ENCODE measurements at places on chromosomes 3 and 15.
A peak's percentile ranks its signal among the peaks of the same experiment; 100 is the strongest.

DNA sequence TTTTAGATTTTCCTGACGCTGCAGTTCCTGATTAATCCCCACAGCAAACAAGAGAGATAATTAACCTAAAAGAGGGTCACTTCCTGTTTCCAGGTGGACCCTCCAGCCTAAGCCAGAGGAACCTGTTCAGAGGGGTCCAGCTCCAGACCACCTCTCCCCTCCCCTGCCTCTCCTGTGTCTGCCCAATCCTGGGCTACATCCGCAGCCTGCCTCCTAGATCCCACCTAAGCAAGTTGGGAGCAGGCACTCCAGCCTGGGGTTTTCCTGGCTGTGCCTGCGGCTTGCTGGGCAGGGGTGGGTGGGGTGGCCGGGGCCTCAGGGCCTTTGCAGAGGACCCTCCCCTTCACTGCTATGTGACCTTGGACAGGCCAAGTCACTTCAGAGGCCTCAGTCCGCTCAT is 178.6 kb upstream of the LINGO1 start:
- DNase-seq, result no peak

DNA sequence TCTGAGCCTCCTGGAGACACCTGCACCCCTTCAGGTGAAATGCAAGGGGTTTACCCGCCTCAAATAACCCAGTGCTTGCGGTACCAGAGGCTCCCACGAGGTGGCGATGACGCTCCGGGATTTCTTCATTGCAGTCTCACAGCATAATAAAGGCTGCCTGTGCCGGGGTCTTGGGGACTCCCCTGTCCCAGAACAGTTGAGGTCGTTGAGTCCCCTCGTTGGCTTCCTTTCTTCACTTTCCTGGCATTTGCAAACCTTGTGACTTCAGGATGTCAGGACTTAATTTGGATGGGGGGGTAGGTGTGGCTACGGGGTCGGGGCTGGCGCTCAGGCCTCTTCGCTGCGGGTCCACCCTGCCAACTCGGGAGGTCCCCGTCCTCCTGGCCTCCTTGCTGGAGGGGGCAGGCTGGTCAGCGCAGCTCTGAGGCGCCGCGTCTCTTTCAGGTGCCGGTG is 1.3 kb downstream of the GNAT1 start:
- DNase-seq, result peak; percentile 80

- DNase-seq, result no peak
These were observed 172.0 kb upstream of the CD96 start for GRCh38 chr3:111369958-111370357.

DNA sequence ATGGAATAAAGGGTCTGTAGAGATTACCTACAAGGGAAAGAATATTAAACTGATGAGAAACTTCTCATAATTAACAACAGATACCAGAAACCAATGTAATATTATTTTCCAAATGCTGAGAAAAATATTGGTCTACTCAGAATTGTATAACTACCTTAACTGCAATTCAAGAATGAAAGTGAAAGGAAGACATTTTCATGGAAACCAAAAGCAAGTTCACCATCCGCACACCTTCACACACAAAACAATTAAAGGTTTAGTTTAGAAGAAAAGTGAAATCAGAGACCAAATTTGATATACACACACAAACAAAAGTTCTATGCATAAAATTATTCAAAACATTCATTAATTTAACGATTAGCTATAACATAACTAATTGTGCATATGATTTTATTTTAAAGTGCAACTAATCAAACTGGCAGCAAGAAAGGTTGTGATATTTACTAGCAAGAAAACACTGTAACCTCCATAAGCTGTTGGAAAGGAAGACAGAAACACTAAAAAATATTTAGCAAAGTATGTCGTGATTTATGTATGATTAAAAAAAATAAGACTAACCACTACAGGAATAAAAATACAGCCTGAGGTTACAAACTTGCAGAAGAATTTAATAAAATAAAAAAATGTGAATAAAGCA is 395.5 kb downstream of the FGF12 start:
- no peak for DNase-seq

DNA sequence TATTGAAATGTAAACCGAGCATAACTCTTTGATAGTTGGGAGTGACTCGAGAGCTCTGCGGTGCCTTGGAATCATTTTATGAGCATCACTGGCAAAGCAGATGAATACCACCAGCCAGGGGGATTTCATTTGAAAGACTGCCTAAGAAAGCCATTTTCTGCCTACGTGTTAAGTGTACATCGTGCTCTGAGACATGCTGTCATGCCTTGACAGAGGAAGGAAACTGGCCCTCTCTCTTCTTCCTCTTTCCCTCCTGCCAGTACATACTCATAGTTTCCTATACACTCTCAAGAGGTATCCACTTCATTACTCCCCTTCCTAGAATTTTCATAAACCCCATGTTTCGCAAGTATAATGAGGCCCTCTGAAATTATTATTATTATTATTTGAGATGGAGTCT is 8.8 kb downstream of the BCL2A1 start:
- DNase-seq, result no peak

DNA sequence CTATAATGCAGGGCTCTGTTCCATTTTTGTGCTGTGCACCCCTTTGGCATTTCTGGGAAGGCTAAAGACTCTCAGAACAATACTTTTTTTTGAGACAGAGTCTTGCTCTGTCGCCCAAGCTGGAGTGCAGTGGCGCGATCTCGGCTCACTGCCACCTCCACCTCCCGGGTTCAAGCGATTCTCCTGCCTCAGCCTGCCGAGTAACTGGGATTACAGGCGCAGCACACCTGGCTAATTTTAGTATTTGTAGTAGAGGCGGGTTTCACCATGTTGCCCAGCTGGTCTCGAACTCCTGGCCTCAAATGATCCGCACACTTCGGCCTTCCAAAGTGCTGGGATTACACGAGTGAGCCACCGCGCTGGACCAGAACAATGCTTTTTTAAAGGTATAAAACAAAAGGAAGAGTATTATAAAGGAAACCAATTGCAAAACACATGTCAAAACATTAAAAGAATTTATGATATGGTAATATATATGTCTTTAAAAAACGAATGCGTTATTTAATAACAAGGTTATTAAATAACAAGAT is 999 bp downstream of the SQOR start:
- DNase-seq, result no peak

GRCh38 chr3:139477710-139478640 is 1.7 kb upstream of the RBP2 start:
- DNase-seq, result no peak

- no peak for DNase-seq
These were observed 51.0 kb downstream of the NKIRAS1 start for GRCh38 chr3:23865595-23866396.

DNA sequence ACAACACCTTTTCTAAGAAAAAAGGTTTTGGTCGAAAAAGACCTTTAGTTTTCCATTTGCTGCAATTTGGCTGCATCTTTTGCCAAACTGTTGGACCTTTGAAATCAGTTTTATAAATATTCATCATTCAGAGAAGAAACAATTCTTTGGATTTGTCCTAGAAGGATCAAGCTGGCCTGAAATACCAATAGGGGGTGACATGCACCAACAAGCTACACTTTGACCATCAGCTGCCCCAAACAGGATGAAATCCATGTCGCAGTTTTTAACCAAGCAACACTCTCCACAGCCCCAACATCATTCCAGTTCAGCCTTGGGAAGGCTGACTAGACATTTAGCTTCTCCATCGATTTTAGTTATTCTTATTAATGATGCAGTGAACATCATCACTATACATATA is 9.8 kb downstream of the RPL15 start:
- DNase-seq, result no peak

DNA sequence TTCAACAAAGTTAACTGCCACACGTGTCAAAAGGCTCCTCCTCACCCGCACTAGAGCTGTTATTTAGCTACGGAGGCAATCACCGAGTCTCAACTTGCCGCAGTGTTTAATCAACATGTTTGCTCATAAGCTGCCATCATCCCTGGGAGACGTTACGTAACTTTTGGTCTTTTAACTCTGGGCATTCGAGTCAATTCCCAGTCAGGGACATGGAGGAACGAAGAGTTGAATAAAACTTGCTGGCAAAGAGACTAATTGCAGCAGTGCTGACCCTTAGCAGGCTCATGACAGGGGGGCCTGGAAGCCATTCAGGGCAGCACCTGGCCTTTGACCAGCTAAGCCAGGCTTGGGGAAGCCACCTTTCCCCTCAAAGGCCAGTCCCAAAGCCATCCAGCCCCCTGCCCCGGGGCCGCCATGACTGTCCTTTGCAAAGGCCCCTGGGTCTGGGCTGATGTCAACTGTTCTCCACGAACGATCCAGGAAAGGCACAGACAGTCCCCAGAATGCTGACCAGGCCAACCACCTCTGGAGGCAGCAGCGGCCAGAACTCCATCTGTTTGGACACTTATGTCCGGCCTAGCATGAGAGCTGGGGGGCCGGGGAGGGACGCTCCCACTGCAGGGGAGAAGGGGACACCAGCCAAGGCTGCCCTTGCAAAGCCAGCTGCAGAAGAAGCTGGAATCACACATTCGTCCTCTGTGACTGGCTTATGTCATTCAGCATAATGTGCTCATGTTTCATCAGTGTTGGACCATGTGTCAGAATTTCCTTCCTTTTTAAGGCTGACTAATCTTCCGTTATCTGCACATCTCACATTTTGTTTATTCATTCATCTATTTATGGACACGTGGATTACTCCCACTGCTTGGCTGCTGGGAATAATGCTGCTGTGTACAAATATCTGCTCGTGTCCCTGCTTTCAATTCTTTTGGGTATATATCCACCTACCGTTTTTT is 43.7 kb downstream of the PCSK6 start:
- DNase-seq, result peak; percentile 70

- DNase-seq, result no peak
These were observed 287.0 kb upstream of the LYSMD4 start for GRCh38 chr15:100020189-100020588.

- DNase-seq, result no peak
These were observed 57.4 kb upstream of the DIPK2A start for GRCh38 chr3:143914257-143914656.

GRCh38 chr3:153163393-153163724 is 1.3 kb downstream of the RAP2B start:
- no peak for DNase-seq

GRCh38 chr3:4885316-4885715 is 93.9 kb upstream of the BHLHE40 start:
- DNase-seq, result no peak

- no peak for DNase-seq
These were observed 120.0 kb downstream of the ATG7 start for GRCh38 chr3:11392014-11392859.

DNA sequence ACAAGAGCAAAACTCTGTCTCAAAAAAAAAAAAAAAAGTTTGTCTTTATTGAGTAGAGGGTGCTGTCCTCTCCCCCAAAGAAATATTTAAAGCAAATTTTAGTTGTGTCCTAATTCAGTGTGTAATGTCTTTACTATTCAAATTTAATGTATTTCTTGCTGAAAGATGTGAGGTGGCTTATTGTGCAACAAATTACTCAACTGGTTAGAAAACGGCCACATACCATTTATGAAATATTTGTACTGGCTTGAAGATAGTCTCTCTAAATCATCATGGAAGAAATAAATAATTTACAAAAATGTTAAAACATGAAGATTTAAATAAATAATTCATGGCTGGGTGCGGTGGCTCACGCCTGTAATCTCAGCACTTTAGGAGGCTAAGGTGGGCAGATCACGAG is 63.0 kb downstream of the SLTM start:
- DNase-seq, result no peak

GRCh38 chr15:29784413-29784812 is 37.9 kb downstream of the TJP1 start:
- no peak for DNase-seq

- no peak for DNase-seq
These were observed 172.7 kb downstream of the WDR72 start for GRCh38 chr15:53586799-53587198.

- no peak for DNase-seq
These were observed 49.9 kb upstream of the RAB6B start for GRCh38 chr3:133945381-133946095.

DNA sequence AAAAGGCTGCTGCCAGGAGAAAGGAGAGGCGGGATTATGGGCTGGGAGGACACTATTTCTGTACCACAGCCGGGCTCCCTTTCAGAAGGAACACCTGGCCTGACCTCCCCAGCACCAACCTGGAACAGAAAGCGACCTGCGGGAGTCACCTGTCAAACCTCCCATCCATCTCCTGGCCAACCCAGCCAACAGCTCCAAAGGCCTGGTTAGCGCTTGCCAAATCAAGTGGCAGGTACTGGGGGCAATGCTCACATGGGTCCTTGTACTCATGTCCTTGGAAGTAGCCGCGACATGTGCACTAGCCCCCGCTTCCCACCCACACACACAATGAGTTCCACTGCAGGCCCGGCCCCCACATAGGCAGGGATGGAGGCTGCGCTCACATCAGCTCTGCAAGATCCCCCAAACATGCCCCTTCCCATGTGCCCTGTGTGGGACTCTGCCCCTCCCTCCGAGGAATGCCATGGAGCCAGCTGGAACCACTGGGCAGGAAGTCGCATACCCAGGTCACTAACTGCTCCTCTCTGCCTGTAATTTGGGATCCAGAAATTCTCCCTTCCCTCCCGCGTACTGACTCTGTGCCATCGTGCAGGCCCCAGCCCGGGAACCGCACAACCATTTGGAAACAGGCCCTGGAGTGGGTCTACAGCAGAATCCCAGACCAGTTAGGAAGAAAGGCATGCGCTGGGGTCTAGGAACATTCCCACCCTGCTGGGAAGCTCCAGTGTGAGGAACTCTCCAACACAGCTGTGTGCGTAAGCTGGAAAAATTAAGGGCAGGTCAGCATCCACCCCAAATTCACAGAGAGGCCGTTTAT is 98.9 kb downstream of the LRIG1 start:
- DNase-seq, result no peak

DNA sequence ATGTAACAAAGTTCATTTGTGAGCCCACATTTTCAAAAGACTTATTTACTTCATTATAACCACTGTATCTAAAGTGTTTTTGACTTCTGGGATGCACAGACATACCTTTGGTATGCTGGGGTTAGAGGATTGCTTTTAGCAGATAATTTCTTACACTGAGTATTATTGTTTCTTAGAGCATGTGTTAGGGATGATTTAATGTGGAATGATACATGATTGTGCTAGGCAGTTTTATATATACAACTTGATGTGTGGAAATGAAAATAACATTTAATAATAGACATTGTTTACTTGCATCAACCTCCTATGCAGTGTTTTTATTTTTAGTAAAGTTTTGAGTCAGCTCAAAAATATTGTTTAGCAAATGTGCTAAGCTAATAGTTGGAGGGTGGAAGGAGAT is 3.4 kb downstream of the KIF23 start:
- DNase-seq, result no peak

GRCh38 chr15:65835447-65835846 is 33.8 kb upstream of the RAB11A start:
- no peak for DNase-seq

DNA sequence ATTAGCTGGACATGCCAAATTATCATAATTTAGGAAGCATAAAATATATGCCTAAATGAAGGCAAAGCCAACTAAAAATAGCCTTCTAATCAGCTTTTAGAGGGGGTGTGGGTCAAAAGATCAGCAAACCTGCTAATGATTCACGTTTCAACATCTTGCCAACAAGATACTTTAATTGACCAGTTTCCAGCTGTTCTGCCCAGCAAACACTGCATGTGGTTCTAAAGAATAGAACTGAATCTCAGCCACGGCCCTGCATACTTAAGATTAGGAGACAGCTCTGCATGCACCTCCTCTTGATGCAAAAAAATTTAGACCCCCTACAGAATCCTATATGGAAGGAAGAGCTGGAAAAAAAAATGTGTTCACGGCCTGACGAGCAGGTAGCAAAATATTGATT is 500.5 kb downstream of the TBL1XR1 start:
- DNase-seq, result no peak

GRCh38 chr3:119594066-119594465 is 3.6 kb upstream of the PLA1A start:
- DNase-seq, result no peak
